ENCODE measurements at places on chromosomes 1 and 21. TPM values are rescaled to one million over a fixed set of nuclear protein-coding genes. Genes with fewer than 3 reads are reported as not detected.

DNA sequence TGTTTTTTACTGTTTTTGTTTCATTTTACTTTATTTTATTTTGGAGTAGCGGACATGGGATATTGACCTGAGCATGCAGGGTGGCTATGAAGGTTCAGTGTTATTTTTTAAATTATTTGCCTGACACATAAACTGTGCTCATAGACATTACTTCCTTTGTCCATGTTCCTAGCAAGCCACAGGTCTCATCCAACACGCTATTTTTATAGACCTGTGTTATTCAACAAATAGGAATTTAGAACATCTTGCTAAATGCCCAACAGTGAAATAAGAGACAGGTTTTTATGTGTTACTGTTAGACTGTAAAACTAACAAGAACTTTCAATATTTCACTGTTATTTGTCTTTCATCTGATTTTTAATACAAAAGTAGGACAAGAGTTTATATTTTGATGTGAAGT, 756.4 kb downstream of the KCNT2 start:
- no peak for DNase-seq

The SPATA46 gene
- not detected for total RNA-seq

GRCh38 chr1:244865028-244865371, 657 bp upstream of the HNRNPU start:
- DNase-seq = peak; percentile 60

GRCh38 chr1:240152611-240153297, 61.1 kb downstream of the FMN2 start:
- no peak for DNase-seq

DNA sequence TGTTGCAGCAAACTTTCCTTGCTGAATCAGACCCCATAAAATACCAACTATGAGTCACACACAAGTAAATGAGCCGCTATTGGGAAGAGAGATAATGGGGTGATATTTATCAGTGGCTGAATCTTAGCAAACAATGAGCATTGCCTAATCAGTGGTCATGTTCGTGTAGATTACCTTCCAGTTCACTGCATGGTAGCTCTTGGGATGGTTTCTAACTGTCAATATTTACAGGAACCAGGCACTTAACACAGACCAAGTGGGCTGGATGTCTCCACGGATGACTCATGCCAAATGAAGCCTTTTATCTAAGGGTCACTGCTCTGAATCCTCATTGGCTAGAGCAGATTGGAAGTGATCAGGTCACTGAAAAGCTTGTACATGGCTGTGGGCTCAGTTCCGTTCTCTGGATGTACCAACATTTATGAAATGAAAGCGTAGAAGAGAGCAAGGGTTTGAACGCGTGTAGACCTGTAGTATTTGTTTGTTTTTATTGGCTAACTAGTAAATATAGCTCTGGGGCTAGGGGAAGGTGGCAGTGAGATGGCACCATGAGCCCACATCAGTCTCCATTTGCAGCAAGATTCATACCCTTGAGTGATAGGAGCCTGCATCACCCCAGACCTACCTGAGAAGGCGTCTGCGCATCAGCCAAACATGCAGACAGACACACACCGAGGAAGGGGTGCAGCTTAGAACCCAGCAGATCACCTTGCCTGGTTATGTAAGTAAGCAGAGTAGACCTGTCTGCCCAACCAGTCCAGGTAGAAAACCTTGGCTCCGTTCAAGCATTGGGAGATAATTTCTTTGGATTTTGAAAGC, 153.3 kb downstream of the TOMM20 start:
- DNase-seq = no peak

- DNase-seq = no peak
Measured at GRCh38 chr1:9425859-9426258, 113.4 kb upstream of the SLC25A33 start.

The TRMT1L gene
- total RNA-seq = 25.6 TPM

All from Right ventricle myocardium superior (tissue), 1 donor.